Stimulated activated naive CD4-positive, alpha-beta T cell (primary cell): ENCODE measurements at places on chromosomes 7 and 10.

GRCh38 chr10:32372000-32372875 is 25.3 kb upstream of the EPC1 start:
- DNase-seq: no peak

DNA sequence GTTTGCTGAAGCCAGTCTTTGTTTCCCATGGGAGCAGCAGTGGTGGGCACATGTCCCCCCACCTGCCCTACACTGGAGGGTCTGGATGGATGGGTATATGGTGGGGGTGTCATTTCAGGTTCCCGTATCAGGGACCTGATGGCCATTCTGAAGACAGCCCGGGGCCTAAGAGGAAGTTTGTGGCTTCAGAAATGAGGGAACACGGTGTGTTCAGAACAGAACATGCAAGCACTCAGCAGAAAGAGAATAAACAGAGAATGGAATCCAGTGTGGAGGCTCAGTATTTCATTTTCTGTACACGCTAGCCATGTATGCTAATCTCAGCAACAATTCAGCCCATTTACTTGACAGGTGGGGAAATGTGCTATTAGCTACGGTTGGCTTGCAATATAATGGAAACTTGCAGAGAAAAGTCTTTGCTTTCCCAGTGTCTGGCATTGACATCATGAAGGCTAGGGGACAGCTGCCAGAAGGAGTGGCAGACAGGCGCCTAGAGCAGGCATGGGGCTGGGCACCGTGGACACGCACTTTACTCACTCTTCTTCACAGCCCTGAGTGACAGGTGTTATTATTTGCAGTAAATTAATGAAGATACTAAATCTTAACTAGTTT is 98.6 kb downstream of the ELMO1 start:
- no peak for DNase-seq

DNA sequence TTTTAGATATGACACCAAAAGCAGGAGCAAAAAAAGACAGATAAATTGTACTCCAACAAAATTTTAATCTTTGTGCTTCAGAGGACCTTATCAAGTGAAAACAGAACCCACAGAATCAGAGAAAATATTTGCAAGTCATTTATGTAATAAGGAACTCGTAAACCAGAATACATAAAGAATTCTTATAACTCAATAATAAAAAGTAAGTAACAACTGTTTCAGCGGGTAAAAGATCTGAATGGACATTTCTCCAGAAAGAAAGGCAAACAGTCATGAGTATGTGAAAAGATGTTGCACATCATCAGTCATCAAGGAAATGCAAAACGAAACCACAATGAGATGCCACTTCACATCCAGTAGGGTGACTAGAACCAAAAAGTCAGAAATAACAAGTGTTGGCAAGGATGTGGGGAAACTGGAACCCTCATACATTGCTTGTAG is 167.7 kb upstream of the KCTD7 start:
- no peak for DNase-seq

- no peak for DNase-seq
Observed at GRCh38 chr7:132743974-132744373, 167.7 kb upstream of the PLXNA4 start.

GRCh38 chr7:42460933-42461332 is 223.9 kb upstream of the GLI3 start:
- no peak for DNase-seq
